Activated T-cell treated with anti-CD3 and anti-CD28 coated beads, Interleukin-2, amount 50 U/mL, for 72 hours (primary cell): ENCODE measurements at places on chromosomes 1 and 21.

- no peak for DNase-seq
Observed at GRCh38 chr1:188394677-188395076, 1565.9 kb downstream of the PLA2G4A start.

- DNase-seq = no peak
Observed at GRCh38 chr1:27118440-27118689, 36.6 kb downstream of the SLC9A1 start.

GRCh38 chr21:35349376-35350080, 300.4 kb upstream of the RUNX1 start:
- no peak for DNase-seq

GRCh38 chr1:232909752-232910151, 40.7 kb upstream of the NTPCR start:
- DNase-seq = no peak

GRCh38 chr1:26784023-26784871, 3.5 kb upstream of the PIGV start:
- DNase-seq = no peak

- no peak for DNase-seq
Observed at GRCh38 chr1:198132060-198132781, 24.6 kb upstream of the NEK7 start.

DNA sequence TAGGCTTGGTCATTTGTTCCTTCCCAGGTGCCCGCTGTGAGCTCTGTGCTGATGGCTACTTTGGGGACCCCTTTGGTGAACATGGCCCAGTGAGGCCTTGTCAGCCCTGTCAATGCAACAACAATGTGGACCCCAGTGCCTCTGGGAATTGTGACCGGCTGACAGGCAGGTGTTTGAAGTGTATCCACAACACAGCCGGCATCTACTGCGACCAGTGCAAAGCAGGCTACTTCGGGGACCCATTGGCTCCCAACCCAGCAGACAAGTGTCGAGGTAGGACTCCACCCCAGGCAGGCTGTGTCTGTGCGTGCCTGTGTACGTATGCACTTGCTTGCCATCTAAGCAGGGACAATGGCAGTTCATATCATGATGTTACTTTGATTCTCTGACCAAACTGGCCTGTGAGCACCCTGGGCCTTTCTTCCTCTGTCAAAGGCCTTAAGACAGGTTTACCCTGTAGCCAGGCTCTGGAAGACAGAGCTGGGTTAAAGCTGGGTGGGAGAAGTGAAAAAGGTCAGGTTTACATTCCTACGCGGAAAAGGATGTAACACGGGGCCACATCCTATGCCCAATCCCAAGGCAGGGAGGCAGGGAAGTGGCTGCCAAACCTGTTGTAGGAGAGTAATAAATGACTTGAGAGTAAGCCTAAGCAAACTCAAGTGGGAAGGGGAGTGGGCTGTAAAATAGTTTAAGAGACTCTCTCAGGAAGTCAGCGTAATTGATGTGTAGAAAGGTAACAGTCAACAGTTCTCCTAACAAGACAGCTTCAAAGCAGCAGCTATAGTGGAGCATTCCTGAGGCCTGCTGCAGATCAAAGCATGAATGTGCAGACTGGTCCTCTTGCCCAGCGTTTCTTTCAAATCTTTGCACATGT, 42.5 kb downstream of the LAMC2 start:
- no peak for DNase-seq

- DNase-seq = no peak
Observed at GRCh38 chr21:25890001-25890400, 155.2 kb downstream of the GABPA start.

DNA sequence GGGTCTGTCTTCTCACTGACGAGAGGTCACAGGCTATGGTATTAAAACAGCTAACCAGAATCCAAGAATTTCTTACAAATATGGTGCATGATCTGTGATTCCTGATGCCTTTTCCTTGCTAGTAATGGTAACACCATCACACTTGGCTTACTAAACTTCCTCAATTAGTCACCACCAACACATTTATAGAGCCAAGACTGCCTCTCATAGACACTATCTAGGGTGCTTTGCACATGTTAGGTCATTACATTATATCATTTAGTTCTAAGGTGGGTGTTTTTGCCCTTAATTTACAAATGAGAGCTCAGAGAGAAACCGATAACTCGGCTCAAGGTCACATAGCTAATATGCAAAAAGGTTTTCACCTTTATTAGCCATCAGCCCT, 8.7 kb downstream of the KIF21B start:
- DNase-seq = no peak

DNA sequence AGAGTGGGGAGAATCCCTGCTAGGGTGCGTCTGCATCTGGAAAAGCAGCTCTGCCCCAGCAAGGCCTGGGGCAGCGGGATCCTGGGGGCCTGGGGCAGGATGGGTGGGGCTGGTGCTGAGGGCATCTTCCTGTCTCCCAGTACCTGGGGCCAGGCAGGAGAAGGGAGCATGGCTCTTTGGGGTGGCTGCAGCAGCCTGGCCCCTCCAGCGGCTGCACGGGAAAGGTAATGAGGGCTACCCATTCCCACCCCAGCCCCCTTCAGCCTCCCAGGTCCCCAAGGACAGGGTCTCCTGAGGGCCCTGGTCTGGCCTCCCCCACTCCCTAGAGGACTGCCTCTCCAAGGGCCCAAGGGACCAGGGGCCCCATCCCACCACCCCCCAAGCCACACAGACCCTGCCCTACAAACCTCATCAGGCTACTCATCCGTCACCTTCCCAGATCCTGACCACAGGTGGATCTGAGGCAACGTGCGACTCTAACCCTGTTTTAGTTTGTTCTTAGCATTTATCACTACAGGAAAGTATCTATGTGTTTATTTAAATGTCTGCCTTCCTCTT, 910 bp upstream of the ANKRD65 start:
- no peak for DNase-seq

- DNase-seq = no peak
Observed at GRCh38 chr21:21018821-21019220, 20.6 kb downstream of the NCAM2 start.

DNA sequence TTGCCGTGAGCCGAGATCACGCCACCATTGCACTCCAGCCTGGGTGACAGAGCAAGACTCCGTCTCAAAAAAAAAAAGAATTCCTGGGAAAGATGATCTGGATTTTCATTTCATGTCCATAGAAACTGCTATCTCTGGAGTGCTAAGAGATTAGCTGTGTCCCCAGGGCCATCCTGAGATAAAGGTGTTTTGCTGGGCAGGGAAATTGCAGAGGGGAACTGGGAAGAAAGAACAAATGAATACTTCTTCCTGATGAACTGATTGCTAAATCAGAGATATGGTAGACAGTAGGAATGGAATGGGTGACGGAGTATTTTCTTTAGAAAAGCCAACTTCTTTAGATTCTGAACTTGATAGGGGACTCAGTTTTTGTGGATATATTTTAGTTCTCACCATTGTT, 19.2 kb downstream of the SNRPE start:
- no peak for DNase-seq

DNA sequence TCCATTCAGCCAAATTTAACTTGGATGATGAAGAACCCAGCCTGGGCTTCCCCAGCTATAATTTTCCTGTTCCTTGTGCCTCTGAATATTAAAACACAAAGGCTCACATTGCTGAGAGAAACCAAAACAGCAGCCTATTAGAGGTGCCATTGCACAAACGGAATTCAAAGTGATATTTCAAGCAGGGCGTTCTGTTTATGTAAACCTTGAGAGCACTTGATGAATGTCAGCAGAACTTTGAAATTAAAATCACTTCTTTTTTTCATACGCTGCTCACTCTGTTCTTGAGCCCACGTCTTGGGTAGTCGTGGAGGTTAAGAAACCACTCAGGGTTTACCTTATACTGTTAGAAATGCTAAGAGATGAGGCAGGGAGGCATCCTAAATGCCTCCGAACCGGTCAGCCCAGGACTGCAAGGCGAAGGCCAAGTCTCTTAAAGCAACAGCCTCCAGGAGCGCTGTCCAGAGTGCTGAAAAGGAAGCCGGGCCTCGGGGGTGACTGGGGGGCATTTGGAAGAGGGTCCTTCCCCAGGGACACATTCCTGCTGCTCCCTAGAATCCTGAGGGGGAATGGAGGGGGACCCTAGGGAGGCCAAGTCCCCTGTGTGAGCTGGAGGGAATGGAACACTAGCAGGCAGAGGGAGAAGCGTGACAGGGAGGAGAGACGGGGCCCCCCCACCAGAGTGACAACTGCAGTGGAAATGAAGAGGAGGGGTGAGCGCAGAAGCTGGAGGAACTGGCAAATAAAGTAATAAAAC, 154.8 kb upstream of the VAMP3 start:
- DNase-seq = peak; percentile 6

- DNase-seq = no peak
Observed at GRCh38 chr1:204728456-204728855, 42.9 kb upstream of the LRRN2 start.

GRCh38 chr1:36525166-36525565, 42.5 kb upstream of the CSF3R start:
- no peak for DNase-seq

DNA sequence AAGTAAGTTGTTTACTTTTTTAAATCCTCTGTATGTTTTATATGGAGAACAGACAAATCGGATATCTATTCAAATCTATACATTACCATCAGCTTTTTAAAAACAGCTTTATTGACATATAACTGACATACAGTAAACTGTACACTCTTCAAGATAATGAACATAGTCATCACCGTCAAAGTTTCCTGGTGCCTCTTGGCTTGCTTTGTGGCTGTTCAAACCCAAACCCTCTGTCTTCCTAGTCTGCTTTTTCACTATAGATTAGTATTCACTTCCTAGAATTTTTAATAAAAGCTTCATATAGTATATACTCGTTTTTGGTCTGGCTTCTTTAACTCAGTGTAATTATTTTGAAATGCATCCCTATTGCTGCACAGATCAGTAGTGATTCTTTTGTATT, 56.4 kb upstream of the TPTE start:
- no peak for DNase-seq

DNA sequence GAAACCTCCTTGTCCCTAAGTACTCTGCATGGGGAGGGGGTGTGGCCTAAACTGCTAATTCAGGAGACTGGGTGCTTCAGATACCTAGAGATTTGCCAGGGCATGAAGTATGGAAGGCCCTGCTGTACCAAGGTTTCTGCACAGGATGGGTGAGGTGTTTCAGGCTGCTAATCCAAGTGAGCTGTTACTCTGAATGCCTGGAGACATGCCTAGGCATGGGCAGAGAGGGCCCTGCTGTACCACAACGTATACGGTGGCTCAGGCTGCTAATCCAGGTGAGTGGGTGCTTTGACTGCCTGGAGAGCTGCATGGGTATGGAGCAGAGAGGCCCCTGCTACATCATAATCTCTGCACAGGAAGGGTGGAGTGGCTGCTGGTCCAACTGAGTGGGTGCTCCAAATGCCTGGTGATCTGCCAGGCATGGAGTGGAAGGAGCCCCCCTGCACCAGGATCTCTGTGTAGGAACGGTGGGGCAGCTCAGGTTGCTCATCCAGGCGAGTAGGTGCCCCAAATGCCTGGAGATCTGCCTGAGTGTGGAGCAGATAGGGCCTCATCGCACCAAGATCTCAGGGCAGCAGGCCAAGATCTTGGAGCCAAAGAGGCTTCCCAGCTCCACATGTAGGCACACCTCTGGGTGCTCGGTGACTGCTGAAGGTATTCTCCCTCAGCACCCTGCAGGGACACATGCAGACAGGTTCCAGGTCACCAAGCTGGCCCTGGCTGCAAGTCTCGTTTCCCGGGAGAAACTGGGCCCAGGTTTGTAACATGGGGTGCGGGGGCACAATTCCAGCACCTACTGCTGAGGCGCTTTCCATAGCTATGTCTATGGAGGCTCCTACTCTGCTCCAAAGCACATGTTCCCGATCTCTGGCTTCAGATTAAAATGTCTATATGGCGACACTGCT, 252.5 kb upstream of the PLXNA2 start:
- DNase-seq = no peak

GRCh38 chr21:45334591-45335081, 46.9 kb upstream of the POFUT2 start:
- DNase-seq = no peak

DNA sequence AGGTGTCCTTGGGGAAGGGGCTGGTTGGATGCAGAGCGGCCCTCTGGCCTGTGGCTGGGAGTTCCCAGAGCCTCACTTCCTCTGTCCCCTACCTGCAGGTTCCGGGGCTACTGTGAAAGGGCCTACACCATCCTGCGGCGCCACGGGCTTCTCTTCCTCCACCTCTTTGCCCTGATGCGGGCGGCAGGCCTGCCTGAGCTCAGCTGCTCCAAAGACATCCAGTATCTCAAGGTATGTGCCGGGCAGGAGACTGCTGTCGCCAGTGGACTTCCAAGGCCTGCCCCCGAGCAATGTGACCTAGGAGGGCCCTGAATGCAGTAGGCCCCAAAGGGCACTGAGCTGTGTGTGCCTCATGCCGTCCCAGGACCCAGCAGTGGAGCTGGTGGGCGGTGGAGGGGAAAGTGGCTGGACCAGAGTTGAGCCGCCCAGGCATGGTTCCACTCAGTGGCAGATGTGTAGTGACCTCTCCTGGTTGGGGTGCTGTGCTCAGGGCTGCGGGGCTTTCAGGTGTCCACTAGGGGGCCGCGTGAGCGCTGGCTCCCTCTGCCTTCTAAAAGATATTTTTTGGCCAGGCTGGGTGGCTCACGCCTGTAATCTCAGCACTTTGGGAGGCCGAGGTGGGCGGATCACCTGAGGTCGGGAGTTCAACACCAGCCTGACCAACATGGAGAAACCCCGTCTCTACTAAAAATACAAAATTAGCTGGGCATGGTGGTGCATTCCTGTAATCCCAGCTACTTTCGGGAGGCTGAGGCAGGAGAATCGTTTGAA, 73.4 kb downstream of the PIK3CD start:
- peak; percentile 79 for DNase-seq

DNA sequence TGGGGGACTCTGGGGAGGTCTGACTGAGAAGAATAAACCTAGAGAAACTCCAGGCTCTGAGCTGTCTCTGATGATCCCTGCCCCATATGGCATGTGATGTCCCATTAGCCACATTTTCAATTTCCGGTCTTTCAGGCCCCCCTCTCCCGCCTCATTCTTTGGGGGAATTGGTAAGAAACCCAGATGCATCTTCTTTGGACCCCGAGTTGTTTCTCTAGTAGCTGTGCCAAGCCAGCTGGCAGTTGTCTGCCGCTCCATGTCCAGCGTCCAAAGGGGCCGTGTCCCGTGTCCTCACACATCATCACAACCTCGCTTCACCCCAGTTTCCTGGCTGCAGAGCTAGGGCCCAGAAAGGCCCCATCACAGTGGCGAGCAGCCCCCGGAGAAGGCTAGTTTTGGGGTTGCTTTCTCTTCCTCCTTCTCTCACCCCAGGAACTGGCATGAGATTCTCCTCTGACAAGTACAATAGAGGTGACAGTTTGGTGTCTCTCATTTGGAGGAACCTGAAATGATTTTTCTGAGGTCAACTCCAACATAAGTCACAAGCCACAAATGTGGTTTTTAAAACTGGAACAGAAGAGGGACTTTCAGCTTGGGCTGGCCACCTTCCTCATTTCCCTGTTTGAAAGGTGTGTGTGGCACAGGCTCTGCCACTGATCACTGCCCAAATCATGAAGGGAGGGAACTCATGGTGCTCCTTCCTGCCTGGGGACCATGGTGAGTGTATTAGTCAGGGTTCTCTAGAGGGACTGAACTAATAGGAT, 6.4 kb upstream of the GPR157 start:
- no peak for DNase-seq
